Activated CD4-positive, CD25-positive, alpha-beta regulatory T cell (primary cell): ENCODE measurements at places on chromosomes 16 and 17.

GRCh38 chr16:72921106-72921505, 126.8 kb downstream of the ZFHX3 start:
- no peak for DNase-seq

DNA sequence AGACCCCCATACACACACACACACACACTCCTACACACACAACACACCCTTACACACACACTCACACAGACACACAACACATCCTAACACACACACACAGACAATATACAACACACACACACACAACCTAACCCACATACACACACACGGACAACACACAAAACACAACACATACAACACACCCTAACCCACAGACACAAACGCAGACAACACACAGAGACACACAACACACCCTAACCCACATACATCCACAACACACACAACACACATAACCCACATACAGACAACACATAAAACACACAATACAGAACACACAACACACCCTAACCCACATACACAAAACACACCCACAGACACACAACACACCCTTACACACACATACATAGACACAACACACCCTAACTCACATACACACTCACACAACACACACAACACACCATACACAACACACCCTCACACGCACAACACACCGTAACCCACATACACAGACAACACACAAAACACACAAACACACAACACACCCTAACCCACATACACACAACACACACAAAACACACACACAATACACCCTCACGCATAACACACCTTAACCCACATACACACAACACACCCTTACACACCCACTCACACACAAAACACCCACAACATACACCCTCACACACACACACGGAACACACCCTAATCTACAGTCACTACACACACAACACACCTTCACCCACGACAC, 4.4 kb downstream of the ASGR1 start:
- DNase-seq, result no peak

- no peak for DNase-seq
These were observed 574 bp downstream of the MPP3 start for GRCh38 chr17:43832168-43832975.

DNA sequence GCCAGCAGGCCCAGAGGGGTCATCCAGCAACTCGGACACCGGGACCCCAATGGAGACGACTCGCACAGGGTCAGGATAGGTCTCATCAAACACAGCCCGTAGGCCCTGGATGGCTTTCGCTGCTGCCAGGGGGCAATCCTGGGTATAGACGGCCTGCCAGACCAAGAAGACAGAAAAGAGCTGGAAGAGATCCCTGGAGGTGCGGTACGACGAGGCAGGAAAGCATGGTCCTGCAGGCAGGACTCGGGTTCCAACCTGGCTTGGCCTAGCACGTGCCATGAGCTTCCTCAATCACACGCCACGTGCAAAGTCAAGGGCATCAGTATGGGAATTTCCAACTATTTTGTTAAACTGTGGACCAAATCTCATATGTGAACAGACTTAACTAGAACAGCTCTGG, 6.3 kb upstream of the EXOSC6 start:
- DNase-seq, result no peak

- DNase-seq, result no peak
These were observed 6.6 kb upstream of the EFCAB13 start for GRCh38 chr17:47317119-47317518.

DNA sequence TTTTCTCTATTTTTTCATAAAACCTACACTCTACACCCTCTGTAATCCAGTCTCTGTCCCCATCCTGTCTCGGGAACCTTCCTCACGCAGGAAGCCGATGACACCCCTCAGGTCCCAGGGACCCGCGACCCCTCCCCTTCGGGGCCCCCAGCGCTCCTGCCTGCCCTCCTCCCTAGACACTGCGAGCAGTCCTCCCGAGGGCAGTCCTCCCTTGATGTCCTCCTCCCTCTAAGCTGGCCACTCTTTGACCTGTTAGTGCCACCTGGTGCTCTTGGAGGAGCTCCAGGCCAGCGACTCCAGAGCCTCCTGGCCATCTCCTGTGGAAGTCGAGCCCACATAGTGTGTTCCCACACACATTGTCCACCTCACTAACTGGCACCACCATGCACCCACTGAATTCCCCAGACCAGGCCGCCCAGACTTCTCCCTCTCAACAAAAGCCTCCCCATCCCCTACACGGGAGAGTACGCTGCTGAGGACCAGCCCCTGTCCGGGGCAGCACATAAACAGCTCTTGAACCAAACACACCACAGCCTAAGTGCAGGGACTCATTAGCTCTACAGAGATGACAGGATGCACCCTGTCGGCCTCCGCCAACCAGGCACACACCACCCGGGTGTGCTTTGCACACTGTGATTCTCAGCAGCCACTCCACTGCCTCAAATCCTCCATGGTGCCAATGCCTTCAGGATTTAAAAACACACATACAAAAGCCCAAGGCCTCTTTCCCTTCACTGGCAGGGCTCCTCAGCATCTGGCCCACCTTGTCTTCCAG, 9.3 kb downstream of the OSBPL7 start:
- no peak for DNase-seq

GRCh38 chr16:56042416-56042815, 148.9 kb upstream of the GNAO1 start:
- DNase-seq, result no peak

DNA sequence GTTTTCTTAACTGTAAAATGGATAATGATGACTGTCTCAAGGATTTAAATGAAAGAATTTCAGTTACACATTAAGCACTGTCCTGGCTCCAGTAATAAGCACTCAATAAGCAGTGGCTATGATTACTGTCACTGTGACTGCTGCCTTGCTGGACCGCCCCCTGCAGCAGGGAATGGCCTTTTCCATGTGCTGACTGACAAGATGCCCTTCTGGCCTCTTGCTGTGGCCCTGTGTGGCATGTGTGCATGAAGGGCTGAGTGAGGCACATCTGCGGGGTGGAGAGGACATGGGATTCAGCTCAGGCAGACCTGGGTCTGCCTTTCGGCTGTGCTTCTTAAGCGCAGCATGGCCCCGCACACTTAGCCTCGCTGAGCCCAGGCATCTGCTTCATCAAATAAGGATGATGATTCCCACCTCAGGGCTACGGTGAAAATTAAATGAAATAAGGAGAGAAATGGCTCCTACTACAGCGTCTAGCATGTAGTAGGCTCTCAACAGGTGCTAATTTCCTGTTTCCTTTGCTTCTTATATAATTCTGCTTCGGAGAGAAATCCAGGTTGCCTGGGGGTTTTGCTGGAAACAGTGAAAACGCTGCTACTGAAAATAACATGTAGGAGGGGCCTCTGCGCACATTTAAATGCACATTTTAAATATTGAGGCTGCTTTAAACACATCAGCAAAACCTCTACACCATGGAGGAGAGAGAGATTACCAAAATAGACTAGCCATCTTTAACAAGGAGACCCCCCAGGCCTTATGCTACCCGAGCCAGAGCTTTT, 183.9 kb downstream of the PARN start:
- no peak for DNase-seq

DNA sequence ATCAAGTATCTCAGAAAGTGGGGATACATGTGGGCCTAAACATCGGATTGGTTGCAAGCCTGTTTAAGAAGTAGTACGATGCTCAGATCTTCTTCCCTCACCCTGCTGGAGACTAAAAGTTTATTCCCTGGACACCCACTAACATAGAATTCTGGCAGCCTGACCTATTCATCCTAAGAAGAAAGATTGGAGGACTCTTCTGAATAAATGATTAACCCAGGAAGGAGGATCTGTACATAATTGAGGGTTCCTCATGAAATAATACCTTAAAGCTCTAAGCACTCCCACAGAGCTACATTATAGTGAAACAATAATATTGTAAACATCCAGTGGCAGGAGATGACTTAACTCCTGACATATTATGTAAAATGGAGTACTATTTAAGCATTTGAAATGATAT, 111.7 kb downstream of the NLK start:
- DNase-seq, result no peak

- no peak for DNase-seq
These were observed 13.6 kb downstream of the G6PC3 start for GRCh38 chr17:44084131-44084538.

DNA sequence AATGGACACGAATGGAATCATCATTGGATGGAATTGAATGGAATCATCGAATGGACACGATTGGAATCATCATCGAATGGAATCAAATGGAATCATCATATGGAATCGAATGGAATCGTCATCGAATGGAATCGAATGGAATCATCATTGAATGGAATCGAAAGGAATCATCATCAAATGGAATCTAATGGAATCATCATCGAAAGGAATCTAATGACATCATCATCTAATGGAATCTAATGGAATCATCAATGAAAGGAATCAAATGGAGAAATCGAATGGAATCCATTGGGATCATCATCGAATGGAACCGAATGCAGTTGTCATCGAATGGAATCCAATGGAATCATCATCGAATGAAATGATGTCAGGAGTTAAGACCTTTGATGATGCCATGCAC, 154.9 kb downstream of the SHCBP1 start:
- no peak for DNase-seq

- no peak for DNase-seq
These were observed 4.7 kb upstream of the ZNF500 start for GRCh38 chr16:4771646-4772045.

DNA sequence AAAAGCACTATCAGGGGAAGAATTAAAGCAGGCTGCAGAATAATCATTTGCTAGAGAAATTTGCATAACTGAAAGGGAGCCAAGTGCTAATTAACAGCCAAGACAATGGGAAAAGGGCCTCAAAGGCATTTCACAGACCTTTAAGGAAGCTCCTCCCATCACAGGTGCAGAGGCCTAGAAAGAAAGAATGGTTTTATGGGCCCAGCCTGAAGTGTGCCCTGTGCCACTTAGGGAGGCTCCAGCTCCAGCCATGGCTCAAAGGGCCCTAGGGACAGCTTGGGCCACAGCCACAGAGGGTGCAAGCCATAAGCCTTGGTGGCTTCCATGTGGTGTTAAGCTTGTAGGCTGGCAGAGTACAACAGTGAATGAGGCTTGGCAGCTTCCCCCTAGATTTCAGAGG, 50.1 kb downstream of the RNF112 start:
- DNase-seq, result no peak

GRCh38 chr17:28038802-28039201, 3.7 kb upstream of the NLK start:
- DNase-seq, result no peak

- DNase-seq, result peak; percentile 26
These were observed 9.4 kb upstream of the ENGASE start for GRCh38 chr17:79065105-79065670.
